Activated CD8-positive, alpha-beta memory T cell treated with anti-CD3 and anti-CD28 coated beads for 24 hours (primary cell): ENCODE measurements at places on chromosomes 5 and 9.

DNA sequence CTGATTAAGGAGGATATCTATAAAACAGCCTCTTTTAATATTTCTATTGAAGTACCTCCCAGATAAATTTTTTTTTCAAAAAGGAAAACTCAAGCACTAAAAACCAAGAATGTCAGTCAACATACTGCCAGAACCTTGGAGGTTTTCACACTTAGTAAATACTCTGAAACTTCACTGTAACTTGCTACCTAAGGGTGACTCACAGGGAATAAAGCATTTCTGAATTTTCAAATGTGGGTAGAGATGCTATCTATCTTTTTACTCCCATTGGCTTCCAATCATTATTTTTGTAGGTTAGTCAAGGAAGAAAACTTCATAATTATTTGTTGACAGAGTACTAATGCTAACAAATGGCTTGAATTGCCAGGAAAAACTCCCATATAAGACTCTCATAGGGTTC, 46.1 kb downstream of the SLC25A46 start:
- no peak for DNase-seq

DNA sequence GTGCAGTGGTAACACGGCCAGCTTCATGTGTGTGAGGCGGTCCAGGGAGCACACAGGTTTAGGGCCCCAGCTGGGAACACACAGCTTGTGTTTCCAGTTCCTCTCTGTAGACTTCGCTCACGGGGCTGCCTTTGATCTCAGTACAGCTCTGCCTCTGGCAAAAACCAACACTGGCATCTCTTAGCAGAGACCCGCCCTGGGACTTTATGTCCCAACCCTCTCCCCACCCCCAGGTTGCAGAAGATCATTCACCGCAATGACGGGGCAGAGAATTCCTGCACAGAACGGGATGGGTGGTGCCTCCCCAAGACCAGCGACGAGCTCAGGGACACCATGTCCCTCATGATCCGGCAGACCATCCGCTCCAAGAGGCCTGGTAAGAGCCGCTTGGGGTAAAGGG, 5.2 kb upstream of the CEL start:
- DNase-seq = no peak

GRCh38 chr9:99966716-99967115, 60.3 kb downstream of the STX17 start:
- no peak for DNase-seq

DNA sequence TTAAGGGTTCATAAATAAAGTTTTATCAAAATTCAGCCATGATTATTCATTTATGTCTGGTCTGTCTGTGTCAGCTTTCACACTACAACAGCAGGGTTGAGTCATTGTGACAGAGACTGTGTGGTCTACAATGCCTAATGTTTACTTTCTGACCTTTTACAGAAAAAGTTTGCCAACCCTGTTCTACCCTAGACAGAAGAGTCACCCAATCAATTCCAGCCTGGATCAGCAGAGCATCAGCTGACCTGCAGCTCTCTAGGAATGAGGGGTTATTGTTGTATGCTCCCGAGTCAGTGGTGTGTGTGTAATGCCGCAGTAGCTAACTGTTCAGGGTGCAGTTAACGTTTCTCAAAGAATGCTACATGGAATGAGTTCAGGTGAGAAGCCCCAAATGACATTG, 87.3 kb downstream of the HRH2 start:
- no peak for DNase-seq

GRCh38 chr5:7794311-7794710, 56.6 kb downstream of the CFAP90 start:
- DNase-seq = no peak

DNA sequence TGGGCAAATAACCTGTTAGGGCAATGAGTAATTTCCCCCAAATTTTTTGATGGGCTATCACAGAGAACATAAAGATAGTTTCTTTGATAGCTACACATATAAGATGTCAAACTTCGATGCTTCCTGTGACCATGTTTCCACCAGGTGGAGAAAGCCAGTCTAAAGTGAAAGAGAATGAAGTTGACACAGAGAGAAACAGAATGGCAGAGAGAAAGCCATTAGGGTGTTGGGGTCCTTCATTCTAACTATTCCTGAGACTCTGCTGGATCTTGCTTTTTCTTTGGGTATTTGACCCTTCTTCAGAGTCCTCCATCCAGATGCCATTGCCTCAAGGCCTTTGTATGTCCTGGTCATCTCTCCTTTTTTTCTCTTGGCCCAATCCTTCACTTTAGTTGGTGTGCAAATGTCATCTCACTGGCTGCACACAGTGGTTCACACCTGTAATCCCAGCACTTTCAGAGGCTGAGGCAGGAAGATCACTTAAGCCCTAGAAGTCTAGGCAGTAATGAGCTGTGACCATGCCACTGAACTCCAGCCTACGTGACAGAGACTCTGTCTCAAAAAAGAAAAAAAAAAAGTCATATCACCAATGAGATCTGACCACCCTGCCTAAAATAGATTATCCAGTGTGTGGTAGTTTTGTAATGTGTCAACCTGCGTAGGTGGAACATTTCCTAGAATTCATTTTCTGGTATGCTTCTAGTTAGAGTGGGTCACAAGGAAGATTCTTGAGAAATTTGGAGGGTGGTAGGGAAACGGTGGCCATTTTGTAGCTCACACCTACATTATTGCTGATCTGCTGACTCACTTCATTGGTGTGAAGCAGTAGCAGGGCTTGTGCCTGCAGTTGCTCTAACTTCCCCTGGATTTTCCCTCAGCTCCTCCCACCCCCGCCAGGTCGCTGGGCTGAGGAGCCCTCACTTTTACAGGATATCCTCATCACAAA, 20.8 kb upstream of the KIF2A start:
- DNase-seq = peak; percentile 84

GRCh38 chr9:101465326-101465915, 29.8 kb upstream of the ALDOB start:
- DNase-seq = no peak
